Effector CD4-positive, alpha-beta T cell (primary cell): ENCODE measurements at places on chromosomes 12 and 14.

GRCh38 chr12:73629171-73629570 lies 908.5 kb upstream of the ATXN7L3B start:
- no peak for DNase-seq

DNA sequence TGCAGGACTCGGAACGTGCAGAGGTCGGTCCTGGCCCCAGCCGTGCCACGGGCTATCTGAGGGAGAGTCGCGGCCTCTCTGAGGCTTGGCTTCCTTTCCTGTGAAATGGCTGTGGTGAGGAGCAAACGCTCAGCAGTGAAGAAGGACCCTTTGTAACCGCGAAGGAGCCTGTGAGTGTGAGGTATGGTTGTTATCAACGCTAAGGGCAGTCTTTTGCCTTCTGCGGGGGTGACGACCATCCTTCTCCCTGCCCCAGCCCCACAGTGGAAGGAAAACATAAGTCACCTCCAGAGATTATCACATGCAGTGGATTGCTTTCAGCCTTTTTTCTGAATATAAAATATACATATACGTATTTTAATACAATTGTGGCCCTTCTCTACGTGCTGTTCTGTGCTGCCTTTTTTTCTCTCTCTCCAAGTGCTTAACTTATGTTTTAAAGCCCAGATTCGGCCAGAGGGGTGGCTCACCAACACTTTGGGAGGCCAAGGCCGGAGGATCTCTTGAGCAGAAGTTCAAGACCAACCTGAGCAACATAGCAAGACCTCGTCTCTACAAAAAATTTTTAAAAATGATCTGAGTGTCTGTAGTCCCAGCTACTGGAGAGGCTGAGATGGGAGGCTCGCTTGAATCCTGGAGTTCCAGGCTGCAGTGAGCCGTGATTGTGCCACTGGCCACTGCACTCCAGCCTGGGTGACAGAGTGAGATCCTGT lies 17.4 kb downstream of the TAMALIN start:
- no peak for DNase-seq

DNA sequence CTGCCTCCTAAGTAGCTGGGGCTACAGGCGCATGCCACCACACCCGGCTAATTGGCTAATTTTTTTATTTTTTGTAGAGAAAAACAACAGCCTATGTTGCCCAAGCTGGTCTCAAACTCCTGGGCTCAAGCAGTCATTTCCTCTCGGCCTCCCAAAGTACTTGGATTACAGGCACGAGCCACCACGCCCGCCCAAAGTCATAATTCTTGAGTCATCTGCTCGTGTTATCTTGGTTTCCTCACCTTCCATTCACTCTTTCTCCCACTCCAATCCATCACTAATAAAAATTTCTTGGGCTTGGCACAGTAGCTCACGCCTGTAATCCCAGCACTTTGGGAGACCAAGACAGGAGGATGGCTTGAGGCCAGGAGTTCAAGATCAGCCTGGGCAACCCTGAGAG lies 32.0 kb downstream of the ITGA7 start:
- DNase-seq: no peak

- no peak for DNase-seq
These were observed 94.8 kb downstream of the BCL11B start for GRCh38 chr14:99177046-99177655.

GRCh38 chr14:94029265-94029664 lies 3.1 kb downstream of the OTUB2 start:
- no peak for DNase-seq

- DNase-seq: no peak
These were observed 8.0 kb downstream of the CNOT2 start for GRCh38 chr12:70251226-70251625.

DNA sequence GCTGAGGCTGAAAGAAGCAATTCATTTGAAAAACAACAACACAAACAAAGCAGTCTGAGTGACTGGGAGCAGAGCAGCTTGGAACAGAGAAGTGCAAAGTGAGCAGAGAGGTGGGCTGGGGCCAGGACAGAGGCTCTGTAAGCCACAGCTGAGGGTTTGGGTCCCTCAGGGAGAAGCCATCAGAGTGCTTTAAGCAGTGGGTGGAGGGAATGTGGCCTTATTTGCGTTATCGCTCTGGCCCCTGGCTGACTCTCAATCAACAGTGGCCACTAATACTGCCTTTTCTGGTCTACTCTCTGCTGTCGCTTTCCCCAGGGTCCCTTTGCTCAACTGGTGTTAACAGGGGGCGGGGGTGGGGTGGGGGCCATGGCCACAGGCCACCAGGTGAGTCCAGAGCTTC lies 44.2 kb downstream of the IRF2BPL start:
- DNase-seq: no peak

DNA sequence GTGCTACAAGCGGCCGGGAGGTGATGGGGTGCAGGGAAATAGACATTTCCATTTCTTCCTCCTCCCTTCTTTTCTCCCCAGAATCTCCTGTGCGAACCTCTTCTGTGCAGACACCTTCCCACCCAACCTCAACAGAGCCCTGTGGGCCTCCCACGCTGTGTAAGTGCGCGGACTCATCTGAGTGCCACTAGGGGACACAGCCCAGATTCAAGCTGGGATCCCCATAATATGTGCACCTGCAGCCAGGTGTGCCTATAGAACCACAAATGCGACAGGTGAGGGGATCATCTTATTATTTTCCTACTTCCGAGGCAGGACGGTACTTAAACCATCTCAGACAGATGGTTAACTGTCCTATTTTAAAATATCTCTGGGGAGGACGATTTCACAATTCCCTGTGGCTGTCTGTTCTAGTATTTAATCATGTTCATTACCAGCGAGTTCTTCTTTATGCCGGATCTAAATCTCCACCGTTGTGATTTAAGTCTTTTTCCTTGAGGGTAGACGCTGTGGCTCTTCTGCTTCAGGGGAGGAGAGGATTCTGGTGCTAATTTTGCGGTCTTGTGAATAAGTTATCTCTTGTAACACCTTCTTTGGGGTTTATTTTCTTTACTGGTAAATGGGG lies 17.2 kb upstream of the CACNA1C start:
- DNase-seq: no peak

DNA sequence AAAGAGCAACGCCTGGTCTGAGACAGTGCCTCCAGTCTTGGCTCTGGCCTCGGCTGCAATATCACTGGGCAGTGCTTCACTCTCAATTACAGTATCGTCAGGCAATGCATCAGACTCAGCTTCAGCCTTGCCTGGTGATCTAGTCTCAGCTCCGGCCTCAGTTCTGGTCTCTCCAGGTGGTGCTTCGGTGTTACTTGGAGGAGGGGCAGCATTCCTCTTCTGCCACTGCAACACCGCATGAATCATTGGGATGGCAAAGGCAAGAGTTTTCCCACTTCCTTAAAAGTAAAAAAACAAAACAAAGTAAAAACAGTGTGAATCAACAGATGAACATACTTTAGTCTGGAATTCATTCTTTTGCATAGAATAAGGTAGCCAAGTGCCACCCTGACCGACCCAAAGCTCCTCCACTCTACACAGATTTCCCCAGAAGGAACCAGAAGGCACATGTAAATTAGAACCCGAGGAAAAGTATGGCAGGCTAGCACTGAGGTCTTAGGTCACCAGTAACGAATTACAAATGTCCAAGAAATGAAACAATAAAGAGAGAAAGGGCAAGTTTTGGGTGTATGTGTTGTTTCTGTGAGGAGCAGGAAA lies 18.6 kb downstream of the DDX24 start:
- no peak for DNase-seq
